Activated CD4-positive, alpha-beta T cell treated with anti-CD3 and anti-CD28 coated beads for 36 hours (primary cell): ENCODE measurements at places on chromosomes 3 and 15. TPM values are rescaled to one million over a fixed set of nuclear protein-coding genes. Genes with fewer than 3 reads are reported as not detected.

- no peak for DNase-seq
Observed at GRCh38 chr3:60046210-60046609, 996.4 kb upstream of the CFAP20DC start.

PLAAT1 gene
- not detected for total RNA-seq

CCDC39 gene
- not detected for total RNA-seq

DNA sequence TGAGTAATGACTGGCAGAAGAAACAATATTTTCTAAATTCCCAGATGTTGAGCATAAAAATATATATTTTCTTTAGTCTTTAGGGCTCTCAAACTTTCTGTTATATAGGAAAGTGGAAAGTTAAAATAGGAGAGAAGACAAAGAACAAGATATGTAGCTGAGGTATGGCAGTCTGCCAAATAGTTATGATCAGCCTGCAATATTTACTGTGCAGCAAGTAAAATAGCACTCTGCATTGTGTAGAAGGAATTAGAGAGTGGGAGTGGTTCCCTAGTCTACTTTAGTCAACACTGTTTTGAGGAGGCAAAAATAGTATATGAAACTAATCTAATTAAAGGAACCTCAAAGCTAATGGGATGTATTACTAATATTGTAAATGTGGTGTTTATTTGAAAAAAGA, 978.1 kb upstream of the ALCAM start:
- DNase-seq, result no peak

GRCh38 chr15:30953731-30954378, 37.6 kb downstream of the MTMR10 start:
- DNase-seq, result peak; percentile 37

DNA sequence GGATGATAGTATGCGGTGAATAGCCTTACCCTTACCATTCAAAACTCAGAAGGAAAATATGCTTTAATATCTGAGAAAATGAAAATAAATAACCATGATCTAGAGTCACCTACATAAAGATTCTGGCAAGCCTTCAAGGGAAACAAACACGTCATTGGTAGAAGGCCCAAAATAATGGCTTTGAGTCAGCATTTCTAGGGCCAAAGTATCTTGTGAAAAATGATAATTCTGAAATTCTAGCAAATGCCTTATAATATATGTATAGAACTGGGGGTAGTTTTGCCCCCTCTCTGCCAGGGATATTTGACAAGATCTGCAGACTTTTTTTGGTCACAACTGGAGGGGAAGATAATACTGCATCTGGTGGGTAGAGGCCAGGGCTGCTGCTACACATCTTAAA, 15.4 kb downstream of the PLSCR1 start:
- DNase-seq, result no peak

DNA sequence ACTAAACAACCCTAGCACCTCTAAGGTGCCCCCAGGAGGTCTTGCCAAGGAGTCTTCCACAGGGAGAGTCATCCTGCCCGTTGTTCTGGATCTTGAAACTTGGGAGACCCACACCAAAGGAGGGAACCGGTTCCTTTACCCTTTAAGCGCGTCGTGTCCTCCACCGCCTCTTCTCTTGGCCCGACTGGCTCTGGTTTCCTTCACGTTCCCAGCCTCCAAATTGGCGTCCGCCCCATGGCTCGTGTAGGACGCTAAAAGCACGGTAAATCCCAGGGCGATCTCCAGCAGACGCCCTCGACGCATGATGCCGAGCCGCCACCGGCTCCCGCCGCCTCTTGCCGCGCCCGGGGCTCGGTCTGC, 1.1 kb downstream of the FBN1 start:
- peak; percentile 9 for DNase-seq

- DNase-seq, result no peak
Observed at GRCh38 chr3:185335799-185336198, 27.1 kb upstream of the MAP3K13 start.

PBRM1 gene
- total RNA-seq, result 57.6 TPM

GRCh38 chr3:134495980-134496379, 10.1 kb downstream of the CEP63 start:
- no peak for DNase-seq
